Large intestine (tissue), 12 donors: ENCODE measurements at places on chromosomes 1 and 21.

GRCh38 chr1:54936791-54937190 is 43.6 kb upstream of the TMEM61 start:
- no peak for DNase-seq

DNA sequence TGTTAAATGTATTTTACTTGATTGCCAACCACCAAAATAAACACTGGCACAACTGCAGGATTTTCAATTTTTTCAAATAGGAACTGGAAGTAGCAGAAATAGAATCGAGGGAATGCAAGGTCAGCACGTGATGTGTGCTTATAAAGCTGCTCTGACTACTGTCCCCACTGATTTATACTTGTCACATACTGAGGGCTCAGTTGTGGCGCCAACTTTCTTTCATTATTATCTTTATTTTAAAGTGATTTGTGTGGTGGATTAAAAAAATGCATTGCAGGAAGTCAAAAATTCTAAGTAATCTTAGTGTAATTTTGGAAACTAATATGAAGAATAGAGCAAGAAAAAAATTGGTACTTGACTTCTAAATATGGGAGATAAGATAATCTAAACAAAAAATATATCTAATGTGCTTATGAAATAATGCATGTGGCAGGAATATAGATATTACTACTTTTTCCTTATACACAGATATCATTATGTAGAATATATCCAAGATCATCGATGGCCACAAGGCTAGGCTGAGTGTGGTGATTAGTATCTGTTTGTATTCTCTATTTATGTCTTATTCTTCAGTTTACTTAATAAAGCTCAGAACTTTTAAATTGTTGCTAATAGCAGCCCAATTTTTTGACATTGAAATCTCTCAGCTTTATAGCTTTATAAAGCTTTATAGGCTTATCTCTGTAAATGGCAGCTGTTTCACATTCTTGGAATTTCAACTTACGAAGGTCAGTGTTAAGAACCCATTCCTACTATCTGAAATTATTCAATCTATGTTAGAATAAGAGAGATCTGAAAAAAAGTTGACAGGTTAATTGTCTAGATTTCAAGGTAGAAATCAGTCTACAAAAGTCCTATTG is 404.5 kb upstream of the ADAMTS5 start:
- DNase-seq = no peak

DNA sequence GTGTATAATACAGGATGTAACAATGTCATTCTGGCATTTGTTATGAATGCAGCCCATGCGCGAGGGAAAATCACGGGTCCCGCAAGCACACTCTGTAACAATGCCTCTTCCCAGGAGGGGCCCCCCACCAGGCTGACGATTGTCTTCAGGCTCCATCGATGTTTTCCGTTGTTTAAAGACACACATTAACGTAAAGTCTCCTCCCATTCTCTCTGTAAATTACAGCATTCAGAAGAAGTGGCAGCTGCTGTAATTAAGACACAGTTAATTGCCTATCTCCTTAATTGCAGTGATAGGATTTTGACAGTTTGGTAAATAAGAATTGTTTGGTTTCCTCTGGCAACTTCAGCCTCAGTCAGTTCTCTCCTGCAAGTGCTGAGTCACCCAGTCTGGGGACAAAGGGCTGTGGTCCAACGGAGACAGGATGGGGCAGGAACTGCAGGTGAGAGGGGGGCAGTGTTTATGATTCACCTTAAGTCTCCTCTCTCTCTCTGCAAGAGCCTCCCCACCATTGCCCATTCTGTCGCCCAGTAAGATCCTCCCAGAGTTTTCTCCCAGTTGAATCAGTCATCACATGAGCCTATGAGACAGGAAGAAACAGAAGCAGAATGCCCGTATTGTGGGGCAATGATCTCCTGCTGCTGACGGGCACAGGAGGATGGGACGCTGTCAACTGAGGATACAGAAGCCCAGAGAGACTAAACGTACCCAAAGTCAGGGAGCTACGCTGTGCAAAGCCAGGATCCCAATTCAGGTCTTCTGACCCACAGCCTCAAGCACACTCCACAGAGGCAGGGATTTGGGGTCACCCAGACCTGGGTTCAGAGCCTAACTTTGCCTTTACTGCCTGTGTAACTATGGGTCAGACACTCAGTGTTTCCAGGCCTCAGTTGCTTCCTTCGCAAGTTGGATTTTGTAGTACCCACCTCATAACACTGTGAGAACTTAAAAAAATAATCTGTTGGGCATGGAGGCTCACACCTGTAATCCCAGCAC is 110.0 kb downstream of the ADSS2 start:
- DNase-seq = peak; percentile 91

GRCh38 chr1:64171797-64172281 is 31.6 kb upstream of the UBE2U start:
- DNase-seq = peak; percentile 67

GRCh38 chr1:200487650-200488049 is 77.8 kb upstream of the ZNF281 start:
- DNase-seq = no peak

- no peak for DNase-seq
Measured at GRCh38 chr1:26894263-26894662, 4.2 kb upstream of the GPN2 start.

DNA sequence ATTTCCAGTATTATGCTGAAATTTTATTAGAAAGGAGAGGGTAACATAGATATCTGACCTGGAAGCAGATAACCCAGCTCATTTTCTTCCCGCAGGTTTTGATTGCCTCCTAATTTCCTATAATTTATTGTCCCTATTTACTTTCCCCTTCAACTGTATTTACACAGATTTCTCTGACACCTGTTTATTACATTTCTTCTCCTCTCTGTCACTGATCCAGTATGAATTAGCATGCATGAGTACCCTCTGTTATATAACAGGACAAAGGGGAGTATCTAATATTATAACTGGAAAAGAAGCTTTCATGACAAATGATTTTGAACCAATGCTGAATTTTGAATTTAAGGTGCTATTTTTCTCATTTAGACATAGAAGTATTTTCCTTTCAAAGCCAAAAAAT is 37.4 kb downstream of the DENND1B start:
- no peak for DNase-seq

- DNase-seq = no peak
Measured at GRCh38 chr1:91674107-91674506, 173.5 kb downstream of the CDC7 start.

- no peak for DNase-seq
Measured at GRCh38 chr1:225578251-225578977, 74.5 kb downstream of the ENAH start.

- DNase-seq = no peak
Measured at GRCh38 chr1:1075148-1075935, 1.2 kb upstream of the RNF223 start.

GRCh38 chr1:171744986-171745385 is 3.1 kb upstream of the VAMP4 start:
- no peak for DNase-seq

DNA sequence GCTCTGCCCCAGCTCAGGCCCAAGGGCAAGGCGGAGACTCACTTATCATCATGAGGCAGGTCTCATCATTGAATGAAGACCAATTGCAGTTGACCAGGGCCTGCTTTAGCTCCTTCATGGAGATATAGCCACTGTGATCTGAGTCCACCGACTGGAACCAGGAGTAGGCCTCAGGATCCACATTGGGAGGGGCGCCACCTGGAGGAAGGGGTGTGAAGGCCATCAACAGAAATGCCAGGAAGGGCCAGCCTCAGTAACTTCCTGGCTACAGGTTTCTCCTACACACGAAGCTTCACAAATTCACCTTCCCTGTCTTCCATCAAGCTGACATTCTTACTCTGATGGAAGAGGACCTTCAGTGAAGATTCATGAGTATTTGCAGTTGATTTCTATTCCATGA is 11.6 kb downstream of the PEF1 start:
- DNase-seq = no peak

- DNase-seq = no peak
Measured at GRCh38 chr1:116777831-116778830, 23.9 kb downstream of the CD2 start.

- no peak for DNase-seq
Measured at GRCh38 chr21:25490742-25491141, 116.5 kb downstream of the MRPL39 start.

DNA sequence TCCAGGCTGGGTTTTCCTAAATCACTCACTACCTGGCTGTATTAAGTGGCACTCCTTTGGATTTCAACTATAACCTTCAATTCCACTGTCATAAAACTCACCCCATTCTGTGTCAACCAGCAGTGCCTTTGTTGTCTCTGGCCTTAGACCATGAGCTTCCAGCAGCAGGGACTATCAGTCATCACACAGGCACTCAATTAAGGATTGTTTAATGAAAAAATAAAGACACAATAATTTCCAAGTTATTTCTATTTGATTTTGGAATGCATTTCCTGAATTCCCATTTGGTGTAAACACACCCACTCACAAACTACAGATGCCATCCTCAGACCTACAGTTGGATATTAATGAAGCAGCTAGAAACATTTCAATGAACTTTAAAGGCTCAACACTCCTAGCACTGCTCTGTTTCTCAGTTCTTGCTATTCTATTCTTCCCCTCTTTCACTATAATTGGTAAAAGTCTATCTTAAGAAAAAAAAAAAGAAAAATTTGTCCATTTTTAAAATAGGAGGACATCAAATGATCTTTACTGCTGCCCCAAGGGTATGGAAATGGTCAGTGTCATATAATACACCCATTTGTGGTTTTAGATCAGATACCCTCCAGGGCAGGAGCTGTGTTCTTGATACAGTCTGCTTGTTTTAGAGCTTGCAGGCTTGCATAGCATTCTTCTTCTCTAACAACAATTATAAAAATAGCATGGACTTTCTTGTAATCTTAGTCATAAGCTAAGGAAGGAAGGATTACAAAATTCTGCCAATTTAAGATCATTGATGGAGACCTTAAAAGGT is 156.4 kb downstream of the PTGER3 start:
- DNase-seq = no peak

GRCh38 chr1:22868331-22868730 is 104.3 kb downstream of the LACTBL1 start:
- DNase-seq = no peak

DNA sequence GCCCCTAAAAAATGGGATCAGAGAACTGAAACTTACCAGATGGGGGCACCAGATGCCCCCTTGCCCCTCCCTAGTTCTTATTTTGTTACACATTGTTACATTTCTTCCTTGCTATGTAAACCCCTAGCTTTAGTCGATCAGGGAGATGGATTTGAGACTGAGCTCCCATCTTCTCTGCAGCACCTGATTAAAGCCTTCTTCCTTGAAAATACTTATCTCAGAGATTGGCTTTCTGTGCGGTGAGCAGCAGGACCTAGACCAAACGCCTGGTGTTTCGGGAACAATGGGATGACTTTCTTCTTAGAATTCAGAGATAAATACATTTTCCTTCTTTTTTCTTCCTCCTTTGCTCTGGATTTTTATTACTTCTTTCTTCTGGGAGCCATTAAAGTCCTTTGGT is 16.7 kb upstream of the LSM10 start:
- DNase-seq = no peak

- DNase-seq = no peak
Measured at GRCh38 chr1:53408013-53408754, 51.0 kb upstream of the DMRTB1 start.

DNA sequence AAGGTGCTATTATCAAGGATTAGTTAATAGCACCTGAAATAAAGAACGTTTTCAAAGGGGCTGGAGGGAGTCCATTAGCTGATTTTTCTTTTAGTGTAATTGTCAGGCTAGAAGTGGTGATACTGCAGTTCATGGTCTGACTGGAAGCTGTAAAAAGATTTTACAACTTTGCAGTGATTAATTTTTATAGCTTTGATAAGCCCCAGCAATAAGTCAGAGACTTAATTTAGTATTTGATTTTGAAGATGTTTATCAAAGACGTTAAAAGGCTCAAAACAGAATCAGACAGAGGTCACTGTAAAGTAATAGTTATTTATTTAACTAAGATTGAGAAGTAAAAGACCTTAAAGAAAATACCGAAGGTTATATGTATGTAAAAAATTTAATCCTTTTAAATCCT is 165.5 kb upstream of the FMN2 start:
- peak; percentile 81 for DNase-seq

DNA sequence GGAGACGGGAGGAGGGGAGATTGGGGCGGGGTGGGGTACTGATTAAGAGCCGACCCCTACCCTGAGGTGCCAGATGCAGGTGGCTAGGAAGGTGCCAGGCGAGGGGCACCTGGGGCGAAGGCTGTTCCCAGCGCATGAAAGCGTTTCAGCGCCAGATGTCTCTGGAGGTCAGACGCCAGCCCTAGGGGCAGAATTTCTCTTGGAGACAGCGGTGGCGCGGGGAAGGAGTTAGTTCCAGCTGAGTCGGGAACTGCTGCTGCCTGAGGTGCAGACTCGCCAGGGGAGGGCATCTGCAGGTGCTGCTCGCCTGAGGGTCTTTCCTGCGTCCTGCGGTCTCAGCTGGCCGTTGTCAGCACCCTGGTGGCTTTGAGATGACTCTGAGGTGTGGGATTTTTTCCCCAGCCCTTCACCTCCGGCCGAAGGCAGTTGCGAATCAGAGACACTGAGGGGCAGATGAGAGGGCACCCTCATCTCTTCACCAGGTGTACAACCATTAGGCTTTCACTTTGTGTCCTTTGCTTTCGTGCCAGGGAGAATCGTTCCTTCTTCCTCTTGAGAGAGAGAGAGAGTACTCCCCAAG is 539 bp downstream of the CGN start:
- DNase-seq = no peak

DNA sequence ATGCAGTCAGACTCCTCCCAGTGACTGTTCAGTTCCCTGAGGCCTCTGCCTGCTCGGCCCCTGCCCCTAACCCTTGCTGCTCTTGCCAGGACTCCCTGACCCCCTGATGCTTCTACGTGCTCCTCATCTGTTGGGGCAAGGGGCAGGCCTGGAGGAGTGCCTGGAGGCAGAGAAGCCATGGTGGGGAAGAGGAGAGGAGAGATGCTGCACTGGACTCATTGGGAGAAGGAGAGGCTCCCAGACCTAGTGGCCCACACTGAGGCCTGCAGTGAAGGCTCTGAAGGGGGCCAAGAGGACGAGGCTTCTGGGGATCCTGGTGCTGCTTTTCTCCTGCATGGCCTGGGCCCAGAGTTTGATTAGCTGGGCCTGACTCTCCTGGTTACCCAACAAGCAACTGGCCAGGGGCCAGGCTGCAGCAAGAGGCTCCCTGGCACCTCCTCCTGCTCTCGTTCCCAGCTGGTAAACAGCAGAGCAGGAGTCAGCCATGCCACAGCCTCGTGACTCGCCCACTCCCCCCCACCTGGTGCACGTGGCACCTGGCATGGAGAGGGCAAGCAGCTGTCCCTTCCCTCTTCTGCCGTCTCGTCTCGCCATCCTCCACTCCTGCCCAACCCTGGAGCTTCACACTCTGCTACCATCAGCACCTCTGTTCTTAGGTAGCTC is 847 bp upstream of the RORC start:
- no peak for DNase-seq

GRCh38 chr1:175597969-175598765 is 145.2 kb downstream of the TNR start:
- no peak for DNase-seq

GRCh38 chr1:108590957-108591356 is 31.1 kb downstream of the EEIG2 start:
- DNase-seq = peak; percentile 38

- DNase-seq = peak; percentile 41
Measured at GRCh38 chr1:240122639-240123613, 31.2 kb downstream of the FMN2 start.

DNA sequence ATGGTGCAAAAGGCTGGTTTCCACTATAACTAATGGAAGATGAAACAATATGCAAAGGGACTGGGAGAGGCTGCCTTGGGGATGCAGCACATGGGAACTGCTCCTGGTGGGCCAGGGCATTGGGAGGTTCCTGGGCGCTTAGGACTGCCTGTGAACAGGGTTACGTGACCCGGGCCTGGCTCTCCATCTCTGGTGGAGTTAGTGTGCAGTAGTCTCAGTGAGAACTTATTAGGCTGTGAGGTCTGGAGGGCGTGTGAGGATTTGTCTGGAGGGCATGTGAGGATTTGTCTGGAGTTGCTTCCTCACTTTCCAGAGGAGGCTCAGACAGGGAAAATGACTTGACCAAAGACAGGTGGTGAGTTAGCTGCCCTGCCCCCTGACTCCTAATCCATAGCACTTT is 1.5 kb upstream of the ETV3L start:
- DNase-seq = no peak
